ENCODE measurements at places on chromosomes 7 and 10.

- DNase-seq, result peak; percentile 90
These were observed at the start of gene COPS6 for GRCh38 chr7:100088621-100089457. Gene COPS6, plus strand, starts transcription at chr7:100088969. Its CDS starts 22 bp downstream, at chr7:100088991.

DNA sequence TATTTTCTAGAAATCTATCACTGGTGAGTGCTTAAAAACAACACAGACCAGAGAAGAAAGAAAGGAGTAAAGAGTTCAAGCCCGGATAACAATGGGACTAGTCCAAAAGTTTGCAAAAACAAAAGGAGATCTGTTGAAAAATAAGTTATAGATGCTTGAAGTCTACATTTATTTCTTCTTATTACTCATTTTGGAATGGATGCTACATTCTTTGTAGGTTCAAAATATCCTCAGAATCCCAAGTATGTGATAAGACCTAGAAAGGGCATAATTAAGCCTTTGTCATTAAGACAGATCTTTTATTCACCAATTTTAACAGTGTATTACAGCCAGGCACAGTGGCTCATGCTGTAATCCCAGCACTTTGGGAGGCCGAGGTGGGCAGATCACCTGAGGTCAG is 42.7 kb upstream of the ITGB8 start:
- DNase-seq, result no peak

- DNase-seq, result no peak
These were observed 23.5 kb downstream of the SGCE start for GRCh38 chr7:94632338-94633013.

DNA sequence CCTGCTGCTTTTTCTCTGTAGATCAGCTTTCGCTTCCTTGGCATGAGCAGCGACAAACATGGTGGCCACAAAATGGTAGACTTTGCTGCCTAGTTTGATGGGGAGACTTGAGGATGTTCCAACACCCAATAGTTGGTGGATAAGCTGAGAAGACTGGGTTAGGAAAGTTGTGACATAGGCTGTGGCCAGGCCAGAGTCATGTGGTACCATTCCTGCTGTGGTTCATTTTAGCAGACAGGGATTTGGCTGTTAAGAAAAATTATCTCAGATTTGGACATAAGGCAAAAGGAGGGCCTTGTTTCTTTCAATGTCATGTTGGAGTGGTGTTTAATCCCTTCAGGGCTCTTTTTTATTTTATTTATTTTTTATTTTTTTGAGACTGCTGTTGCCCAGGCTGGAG is 26.6 kb upstream of the FAM180A start:
- no peak for DNase-seq

GRCh38 chr7:148507787-148508186 is 82.8 kb upstream of the C7orf33 start:
- no peak for DNase-seq

- DNase-seq, result no peak
These were observed 62.0 kb downstream of the MYOF start for GRCh38 chr10:93420091-93420490.

GRCh38 chr10:96556003-96556402 is 30.8 kb downstream of the TM9SF3 start:
- no peak for DNase-seq

- no peak for DNase-seq
These were observed 54.7 kb downstream of the SCD start for GRCh38 chr10:100401631-100402328.

DNA sequence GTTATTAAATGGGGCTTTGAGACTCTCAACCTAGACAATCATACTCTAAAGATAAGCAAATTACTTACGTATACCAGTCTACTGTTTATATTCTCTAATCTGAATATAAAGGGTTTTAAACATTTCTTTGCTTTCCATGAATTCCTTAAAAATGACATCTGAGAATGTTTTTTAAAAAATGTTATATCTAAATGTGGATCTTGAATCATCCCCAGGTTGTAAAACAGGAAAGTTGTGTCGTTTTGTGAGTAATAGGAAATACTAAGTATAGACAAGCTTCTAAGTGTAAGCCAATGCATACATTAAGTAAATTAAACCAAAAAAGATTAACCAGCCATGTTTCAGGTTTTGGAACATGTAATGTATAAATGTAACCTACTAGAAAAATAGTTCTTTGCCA is 26.8 kb downstream of the ADD3 start:
- no peak for DNase-seq

GRCh38 chr10:109996225-109996624 is 11.6 kb upstream of the ADD3 start:
- no peak for DNase-seq

- DNase-seq, result no peak
These were observed 23.8 kb upstream of the PIK3AP1 start for GRCh38 chr10:96743988-96744585.

DNA sequence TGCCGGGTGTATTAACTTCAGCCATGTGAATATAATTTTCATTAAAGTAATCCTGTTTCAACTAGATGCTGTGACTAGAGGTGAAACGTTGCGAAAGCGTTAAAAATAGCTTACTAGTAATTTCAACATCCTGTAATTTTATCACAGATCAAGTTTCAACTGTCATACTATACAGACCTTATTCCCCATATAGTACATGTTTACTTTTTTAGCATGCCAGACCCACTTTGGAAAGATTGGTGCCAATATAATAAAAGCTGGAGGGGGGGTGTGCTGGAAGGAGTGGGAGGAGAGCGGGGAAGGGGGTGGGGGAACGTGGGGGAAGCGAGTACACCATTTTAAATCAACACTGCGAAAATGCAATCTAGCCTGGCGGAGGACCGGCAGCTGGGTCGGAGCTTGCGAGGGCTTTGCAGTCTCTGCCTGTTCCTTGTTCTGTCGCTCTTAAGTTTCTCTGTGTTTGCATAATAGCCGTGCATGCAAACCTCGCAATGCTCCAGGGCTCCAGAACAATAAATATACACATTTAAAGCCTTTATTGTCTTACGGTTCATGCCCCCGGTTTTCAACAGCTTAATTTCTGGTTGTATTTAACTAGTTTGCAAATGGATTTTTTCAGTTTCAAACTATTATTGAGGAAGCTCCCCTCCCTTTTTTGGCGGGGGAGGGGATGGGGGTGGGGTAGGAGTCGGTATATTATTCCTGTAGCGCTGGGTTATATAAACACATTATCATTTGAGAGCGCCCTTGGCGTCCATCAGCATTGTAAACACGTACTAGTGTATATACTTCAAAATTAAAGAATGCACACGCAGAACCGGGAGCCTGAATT is 1.3 kb upstream of the ARID5B start:
- DNase-seq, result peak; percentile 50

DNA sequence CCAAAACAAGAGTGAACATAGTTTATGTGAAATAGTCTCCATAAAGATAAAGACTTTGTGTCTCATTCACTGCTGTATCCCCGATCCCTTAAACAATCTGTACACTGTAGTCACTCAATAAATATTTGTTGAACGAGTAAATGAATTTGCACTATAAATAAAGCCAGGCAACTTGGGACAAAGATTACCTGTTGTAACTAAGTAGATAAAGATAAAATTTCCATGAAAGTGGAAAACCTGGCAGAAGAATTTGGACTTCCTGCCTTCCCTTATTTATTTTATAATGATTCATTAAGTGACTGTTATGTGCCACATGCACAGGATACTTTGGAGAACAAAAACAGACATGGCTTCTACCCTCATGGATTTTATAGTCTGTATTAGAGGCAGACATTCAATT is 277.7 kb upstream of the KAT6B start:
- DNase-seq, result no peak

GRCh38 chr10:112774798-112775197 is 175.2 kb upstream of the TCF7L2 start:
- no peak for DNase-seq

DNA sequence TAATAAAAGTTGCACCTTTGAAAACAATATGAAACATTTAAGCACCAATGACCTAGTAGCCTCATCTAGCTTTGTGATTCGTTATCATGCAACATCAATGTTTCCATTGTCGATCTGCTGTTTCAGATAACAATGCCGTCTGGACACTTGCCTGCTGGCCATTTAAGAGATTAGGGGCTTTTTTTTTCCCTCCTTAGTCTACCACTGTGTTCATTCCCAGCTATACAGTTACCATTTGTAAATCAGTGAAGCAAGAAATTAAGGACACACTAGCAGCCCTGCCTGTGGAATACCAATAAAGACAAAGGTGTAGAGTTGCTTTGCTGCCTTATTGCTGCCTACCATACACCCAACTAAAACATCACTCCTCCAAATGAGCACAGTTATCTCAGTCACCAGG is 37.6 kb upstream of the MYO3A start:
- no peak for DNase-seq

- no peak for DNase-seq
These were observed 182.1 kb upstream of the GALNT17 start for GRCh38 chr7:70949862-70950261.

GRCh38 chr10:124672181-124672638 is 72.0 kb downstream of the FAM53B start:
- no peak for DNase-seq

GRCh38 chr10:116791241-116791640 is 48.9 kb upstream of the HSPA12A start:
- DNase-seq, result no peak

DNA sequence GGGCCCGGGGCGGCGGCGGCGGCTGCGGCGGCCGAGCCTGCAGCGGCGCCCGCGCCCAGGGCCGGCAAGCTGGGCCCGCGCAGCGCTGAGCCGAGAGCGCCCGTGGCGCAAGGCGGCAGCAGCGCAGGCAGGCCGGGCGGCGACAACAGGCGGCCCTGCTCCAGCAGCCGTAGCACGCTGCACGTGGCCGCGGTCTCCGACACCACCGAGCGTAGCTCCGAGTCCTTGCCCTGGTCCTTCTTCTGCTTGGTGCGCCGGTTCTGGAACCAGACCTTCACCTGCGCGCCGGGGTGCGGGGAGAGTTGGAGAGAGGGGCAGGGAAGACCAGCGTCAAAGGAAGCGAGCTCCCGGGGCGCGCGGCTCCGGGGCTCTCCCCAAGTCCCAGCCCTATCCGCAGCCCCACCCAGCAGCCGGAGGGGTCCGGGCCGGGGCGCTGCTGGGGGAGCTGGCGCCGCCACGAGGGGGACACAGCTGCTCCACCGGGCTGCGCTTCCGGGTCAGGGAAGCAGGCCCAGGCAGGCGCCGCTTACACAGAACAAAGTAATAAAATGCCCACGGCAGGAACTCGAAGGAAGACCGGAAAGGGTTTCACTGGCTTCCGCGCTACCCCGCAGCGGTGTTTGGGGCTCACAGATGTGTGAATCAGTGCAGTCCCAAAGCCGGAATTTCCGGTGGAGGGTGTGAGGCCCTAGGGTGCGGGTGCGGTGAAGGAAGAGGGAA is 3.6 kb downstream of the VAX1 start:
- DNase-seq, result no peak

- DNase-seq, result no peak
These were observed 13.9 kb downstream of the MICALL2 start for GRCh38 chr7:1445341-1445740.

- no peak for DNase-seq
These were observed 146.5 kb downstream of the ARID5B start for GRCh38 chr10:62047960-62048383.

DNA sequence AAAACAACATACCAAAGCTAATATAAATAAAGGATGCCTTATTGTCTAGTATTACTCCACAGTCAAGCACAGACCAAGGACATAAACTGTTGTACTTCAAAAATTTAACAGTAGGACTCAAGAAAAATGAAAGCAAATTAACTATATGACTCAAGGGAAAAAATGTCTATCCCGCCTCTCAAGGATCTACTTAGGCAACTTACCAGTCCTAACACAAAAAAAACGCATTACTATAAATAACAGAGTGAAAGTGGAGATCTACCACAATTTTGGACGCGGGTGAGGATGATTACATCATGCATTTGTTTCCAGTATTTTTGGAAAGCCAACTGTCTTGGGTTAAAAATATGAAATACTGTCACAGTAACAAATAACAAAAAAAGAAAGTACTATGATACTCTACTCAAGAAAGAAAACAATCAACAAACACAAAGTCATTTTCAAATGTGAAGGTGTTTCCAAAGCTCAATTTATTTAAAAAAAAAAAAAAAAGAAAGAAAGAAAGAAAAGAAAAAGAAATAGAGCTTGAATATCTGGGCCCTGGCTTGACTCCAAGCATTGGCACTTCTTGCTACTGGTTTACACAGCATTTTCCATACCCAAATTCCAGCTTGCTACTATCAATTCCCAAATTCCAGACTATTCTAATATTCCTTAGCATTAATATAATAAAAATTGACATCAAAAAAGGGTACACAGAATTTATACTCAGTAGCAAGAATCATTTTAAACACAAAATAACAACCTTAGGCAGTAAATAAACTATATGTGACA is 99.4 kb downstream of the RSU1 start:
- no peak for DNase-seq

- DNase-seq, result peak; percentile 63
These were observed 1.1 kb downstream of the HNRNPA2B1 start for GRCh38 chr7:26199301-26200037.

- no peak for DNase-seq
These were observed 225.0 kb upstream of the CELF2 start for GRCh38 chr10:10792681-10793080.

DNA sequence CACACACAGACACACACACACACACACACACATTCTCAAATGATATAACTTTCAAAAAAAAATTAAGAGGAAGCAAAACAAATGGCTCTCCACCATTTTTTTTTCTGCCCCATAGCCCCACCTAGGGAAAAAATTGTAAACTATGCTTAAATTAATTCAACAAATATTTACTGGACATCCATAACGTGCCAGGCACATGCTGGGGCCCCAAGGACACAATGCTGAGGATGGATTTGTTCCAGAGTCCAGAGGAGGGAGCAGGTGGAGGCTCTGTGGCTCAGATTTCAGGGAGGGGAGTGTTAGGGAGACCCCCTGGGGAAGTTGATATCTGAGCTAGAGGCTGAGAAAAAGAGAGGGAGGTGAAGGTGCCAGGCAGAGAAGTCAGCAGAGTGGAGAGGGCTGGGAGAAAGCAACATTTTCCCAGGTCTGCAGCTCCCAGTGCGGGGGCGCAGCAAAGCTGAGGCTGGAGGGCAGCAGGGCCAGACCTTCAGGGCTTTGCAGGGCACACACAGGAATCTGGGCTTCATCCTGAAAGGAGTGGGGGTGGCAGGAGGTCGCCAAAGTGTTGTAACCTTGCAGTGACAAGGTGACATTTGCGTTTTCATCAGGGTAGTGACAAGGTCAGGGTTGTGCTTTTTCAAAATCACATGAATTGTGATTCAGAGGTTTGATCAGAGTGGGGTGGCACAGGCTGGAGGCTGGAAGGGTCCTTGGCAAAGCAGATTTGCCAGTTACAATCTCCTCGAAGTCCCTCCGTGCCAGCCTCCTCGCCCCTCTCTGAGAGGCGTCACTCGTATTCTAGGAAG is 261.6 kb downstream of the WDR11 start:
- no peak for DNase-seq

GRCh38 chr10:116961406-116962251 is 43.4 kb downstream of the SHTN1 start:
- no peak for DNase-seq

- DNase-seq, result no peak
These were observed 5.7 kb upstream of the ZNF503 start for GRCh38 chr10:75407224-75407712.

GRCh38 chr10:102656791-102657371 is 12.6 kb downstream of the TRIM8 start:
- DNase-seq, result no peak

GRCh38 chr10:95265572-95265971 is 25.2 kb downstream of the PDLIM1 start:
- DNase-seq, result no peak

Measured in left ventricle myocardium inferior (tissue), 1 donor.